Stimulated activated CD4-positive, alpha-beta T cell treated with anti-CD3 and anti-CD28 coated beads, Interleukin-1b, Interleukin-23, amount 100 ng/mL, for 4 hours (primary cell): ENCODE measurements at places on chromosomes 4 and X.

DNA sequence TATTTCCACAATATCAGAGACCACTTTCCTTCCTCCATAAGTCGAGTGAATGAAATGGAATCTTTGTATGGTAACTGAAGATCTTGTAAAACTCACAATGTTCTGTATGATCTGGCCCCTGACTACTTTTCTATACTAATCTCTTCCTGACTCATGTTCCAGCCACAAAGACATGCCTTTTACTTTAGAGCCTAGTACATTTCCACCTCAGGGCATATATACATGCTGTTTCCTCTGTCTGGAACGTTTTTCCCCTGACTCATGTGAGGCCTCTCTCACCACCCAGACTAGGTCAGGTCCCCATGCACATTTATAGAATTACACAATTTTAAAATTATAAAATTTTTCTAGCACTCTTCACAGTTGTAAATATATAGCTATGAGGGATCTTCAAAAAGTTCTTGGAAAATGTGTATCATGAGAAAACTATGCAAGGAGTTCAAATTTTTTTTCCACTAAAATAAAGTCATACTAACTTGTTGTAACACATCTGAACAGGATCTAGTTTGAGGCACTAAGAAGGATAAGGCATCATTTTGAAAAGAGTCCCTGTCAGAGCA is 208.8 kb downstream of the SH2D1A start:
- no peak for DNase-seq

GRCh38 chr4:176309046-176309445 is 10.7 kb upstream of the SPCS3 start:
- DNase-seq, result no peak

- DNase-seq, result no peak
Observed at GRCh38 chr4:48403779-48404178, 62.5 kb downstream of the SLAIN2 start.

DNA sequence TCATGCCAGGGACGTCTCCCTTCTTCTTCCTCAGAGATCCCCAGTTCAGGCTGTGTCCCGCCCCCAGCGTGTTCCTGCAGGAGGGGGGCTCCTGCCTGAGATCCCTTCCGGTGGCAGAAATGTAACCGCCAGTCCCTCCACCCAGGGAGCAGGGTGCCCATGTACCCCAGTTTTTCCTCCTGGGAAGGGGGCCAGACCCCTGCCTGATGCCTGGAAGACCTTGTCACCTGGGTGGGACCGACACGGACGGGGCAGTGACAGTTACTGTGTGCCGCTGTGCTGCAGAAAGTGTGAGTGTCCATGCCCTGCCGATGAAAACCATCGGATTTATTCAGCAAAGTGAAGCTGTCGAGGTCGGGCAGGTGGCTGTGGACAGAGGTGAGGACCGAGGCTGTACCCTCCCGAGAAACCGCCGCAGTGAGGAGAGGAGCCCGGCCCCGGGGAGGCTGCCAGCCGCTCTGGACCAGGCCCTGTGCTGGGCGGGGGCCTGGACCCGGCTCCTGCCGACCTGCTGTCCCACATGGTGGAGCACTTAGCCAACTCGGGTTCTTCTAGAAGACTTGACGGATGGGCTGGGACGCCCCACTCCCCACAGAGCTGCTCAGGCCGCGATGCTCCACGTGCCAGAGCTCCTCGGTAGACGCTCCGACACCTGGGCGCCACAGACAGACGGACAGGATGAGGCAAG is 36.7 kb upstream of the HMX1 start:
- no peak for DNase-seq

- DNase-seq, result no peak
Observed at GRCh38 chr4:62816566-62816965, 1592.7 kb downstream of the TECRL start.

- no peak for DNase-seq
Observed at GRCh38 chr4:58061967-58062366, 951.8 kb upstream of the IGFBP7 start.

- no peak for DNase-seq
Observed at GRCh38 chr4:104941661-104942062, 205.0 kb upstream of the TET2 start.

DNA sequence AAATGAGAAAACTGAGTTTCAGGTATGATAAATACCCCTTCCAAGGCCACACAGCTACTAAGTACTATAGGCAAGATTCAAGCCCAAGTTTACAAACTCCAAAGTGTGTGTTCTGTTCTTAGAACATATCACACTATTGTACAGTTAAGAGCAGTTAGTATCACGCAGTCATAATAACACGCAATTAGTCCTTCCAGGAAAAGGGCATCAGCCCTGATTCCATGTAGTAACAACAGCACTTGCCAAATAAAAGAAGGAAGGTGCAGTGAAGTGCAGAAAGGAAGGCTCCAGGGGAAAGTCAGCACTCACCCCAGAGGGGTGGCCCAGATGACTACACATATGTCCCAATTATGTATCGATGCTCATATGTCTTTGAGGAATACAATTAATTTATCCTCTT is 4.4 kb downstream of the TASL start:
- DNase-seq, result no peak

GRCh38 chr4:118018381-118019145 is 15.7 kb upstream of the NDST3 start:
- no peak for DNase-seq

- no peak for DNase-seq
Observed at GRCh38 chrX:130801901-130802300, 101.1 kb downstream of the ENOX2 start.
